ENCODE measurements at places on chromosomes 1 and 21.

DNA sequence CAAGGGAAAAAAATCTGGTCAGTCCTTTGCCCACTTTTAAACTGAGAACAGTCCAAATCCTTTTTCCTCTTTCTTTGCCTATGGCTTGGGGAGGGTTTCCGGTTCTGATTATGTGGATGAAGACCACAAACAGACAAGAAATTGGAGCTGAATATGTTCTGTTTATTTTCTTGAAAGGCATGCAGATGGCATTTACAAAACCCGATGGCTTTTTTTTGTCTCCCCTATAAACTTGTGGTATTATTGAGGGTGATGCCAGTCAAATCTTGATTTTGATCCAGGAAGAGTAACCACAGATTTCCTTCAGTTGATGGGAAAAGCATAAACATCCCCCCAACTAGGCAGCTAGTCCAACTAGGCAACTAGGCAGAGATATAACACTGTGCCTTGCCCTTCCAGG is 38.9 kb downstream of the PLPP3 start:
- H3K36me3 ChIP-seq: peaks cover 4% of the 10 kb centered on the region
- H3K4me3 ChIP-seq: no peak overlapping the region

DNA sequence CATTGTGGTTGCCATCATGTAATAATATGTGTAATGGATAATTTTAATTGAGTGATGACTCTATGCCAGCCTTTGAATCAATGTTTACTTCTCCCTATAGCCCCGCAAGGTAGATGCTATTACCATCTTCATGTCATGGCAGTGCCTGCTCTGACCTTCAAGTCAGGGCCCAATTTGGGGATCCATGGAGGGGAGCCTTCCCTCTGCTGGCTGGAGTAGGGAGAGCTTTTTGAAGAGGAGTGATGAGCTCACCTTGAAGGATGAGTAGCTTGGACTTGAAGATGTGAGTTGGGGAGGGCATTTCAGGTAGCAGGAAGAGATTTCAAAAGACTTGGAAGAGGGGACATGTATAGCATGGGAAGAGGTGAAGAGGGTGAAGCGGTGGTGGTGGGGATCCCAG is 189.2 kb downstream of the FOXD2 start:
- no peak overlapping the region for H3K4me3 ChIP-seq
- no peaks in the 10 kb centered on the region for H3K4me1 ChIP-seq
- H3K27ac ChIP-seq: no peak overlapping the region

- no peak overlapping the region for H3K27ac ChIP-seq
- H3K4me3 ChIP-seq: no peak overlapping the region
- no peaks in the 10 kb centered on the region for H3K36me3 ChIP-seq
- H3K27me3 ChIP-seq: no peaks in the 10 kb centered on the region
- no peak for DNase-seq
Measured at GRCh38 chr1:89546082-89546889, 21.7 kb downstream of the LRRC8B start.

DNA sequence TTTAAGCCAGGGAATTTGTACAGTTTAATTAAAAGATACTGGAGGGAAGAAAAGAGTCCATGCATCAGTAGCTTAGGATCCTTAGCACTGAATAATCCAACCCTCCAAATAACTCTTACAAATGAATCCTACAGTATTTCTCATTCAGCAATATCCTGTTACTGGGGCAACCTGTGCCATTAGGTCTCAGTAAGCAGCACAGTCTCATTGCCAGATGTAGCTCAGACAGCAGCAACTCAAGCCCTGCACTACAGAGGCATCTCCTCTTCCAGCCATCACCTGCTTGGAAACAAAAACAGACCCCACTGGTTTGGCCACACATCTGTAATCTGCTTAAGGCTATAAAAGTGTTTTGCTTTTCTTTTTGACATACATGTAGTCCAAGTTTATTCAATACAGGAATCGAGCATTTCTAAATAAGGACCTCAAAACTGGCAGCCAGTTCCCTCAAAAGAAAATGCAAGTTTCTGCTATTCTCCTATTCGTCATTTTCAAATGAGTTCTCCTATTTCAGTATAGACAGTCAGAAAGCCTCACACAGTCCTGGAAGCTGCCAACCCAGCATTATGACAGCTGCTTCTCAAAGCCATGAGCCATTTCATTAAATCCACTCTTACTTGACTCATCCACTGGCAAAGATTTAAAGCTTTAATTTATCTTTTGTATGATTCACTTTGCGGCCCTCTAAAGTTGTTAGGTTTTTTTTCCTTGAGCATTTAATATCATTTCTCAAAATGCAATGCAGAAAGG is 129.0 kb downstream of the APP start:
- no peak overlapping the region for H3K27ac ChIP-seq
- no peak overlapping the region for H3K4me3 ChIP-seq
- peaks cover 6% of the 10 kb centered on the region for H3K4me1 ChIP-seq
- DNase-seq: no peak
